Activated naive CD4-positive, alpha-beta T cell treated with Interleukin-2 at 50 U/mL for 16 hours (primary cell): ENCODE measurements at places on chromosomes 2 and 18.

DNA sequence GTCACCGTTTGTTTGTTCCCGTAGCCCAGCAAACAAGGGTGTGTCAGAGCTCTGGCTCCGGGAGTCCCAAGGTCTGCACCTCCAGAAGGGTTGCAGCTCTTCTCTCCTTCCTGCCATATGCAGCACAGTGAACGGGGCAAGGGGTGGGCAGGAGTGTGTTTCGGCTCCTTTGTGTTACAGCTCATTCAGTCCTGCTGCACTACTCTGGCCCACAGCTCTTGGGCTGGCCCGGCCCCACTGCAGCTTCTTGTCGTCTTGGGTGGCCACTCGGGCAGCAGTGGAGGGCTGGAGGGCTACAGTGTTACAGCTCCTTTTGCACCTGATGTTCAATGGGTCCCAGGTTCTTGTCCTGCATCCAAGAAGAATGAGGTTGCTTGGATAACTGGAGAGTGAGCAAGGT, 408.3 kb downstream of the DCC start:
- DNase-seq: no peak

GRCh38 chr2:195647302-195647701, 9.7 kb upstream of the SLC39A10 start:
- DNase-seq: no peak

DNA sequence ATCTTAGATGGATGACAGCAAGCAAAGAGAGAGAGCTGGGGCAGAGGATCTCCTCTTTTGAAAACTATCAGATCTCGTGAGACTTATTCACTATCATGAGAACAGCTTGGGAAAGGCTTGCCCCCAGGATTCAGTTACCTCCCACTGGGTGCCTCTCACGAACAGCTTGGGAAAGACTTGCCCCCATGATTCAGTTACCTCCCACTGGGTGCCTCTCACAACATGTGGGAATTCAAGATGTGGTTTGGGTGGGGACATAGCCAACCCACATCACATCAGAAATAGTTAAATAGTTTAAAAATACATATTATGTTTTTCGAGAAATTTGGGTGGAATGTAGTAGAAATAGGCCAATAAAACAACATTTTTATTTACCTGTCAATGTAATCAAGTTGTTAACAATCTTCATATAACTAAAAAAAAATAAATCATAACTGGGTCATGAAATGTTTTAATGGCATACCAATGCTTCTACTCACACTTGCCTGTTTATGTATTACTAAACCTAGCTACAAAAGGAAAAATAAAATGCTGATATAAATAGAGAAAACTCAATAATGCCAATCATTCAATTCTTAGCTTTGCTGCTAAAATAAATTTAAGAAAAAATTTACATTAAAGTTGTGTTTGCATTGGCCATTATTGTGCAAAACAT, 608.9 kb downstream of the SUCLG1 start:
- DNase-seq: no peak

GRCh38 chr2:141411419-141411818, 719.4 kb downstream of the LRP1B start:
- no peak for DNase-seq

GRCh38 chr2:84924173-84925106, 19.0 kb downstream of the TMSB10 start:
- peak; percentile 46 for DNase-seq

DNA sequence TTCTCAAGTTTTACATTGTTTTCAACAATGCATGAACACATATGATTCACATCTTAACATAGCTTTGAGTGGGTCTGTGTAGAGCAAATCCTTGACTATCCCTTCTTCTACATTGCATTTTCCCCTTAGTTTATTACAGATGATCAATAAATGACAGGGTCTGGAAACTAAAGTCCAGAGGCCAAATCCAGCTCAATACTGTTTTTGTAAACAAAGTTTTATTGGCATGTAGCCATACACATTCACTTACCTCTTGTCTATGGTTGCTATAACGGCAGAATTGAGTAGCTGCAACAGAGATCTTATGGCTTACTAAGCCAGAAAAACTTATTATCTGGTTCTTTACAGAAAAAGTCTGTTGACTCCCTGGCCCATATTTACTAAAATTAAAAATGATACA, 12.8 kb downstream of the FANCL start:
- DNase-seq: no peak

GRCh38 chr18:8359076-8359475, 250.2 kb upstream of the RAB12 start:
- no peak for DNase-seq

- DNase-seq: no peak
Observed at GRCh38 chr18:67742954-67743353, 226.4 kb upstream of the DSEL start.

GRCh38 chr2:92074549-92074898, 2796.7 kb upstream of the TEKT4 start:
- DNase-seq: no peak

DNA sequence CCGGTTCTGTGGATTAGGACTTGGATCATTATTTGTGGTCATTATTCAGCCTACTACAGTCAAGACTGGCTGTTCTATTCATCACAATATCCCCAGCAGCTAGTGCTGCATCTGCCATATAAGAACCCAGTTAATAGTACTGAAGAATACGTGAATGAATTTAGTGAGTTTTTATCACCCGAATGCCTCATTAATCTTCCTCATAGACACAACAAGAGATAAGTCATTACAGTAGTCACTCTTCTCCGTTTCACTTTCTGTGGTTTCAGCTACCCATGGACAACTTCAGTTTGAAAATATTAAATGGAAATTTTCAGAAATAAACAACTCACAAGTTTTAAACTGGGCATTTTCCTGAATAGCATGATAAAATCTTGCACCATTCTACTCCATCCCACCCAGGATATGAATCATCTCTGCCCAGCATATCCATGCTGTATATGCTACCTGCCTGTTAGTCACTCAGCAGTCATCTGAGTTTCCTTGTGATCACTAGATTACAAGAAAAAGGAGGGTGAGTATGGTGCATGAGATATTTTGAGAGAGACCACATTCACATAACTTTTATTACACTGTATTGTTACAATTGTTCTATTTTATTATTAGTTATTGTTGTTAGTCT, 363.7 kb upstream of the CHAC2 start:
- DNase-seq: no peak

DNA sequence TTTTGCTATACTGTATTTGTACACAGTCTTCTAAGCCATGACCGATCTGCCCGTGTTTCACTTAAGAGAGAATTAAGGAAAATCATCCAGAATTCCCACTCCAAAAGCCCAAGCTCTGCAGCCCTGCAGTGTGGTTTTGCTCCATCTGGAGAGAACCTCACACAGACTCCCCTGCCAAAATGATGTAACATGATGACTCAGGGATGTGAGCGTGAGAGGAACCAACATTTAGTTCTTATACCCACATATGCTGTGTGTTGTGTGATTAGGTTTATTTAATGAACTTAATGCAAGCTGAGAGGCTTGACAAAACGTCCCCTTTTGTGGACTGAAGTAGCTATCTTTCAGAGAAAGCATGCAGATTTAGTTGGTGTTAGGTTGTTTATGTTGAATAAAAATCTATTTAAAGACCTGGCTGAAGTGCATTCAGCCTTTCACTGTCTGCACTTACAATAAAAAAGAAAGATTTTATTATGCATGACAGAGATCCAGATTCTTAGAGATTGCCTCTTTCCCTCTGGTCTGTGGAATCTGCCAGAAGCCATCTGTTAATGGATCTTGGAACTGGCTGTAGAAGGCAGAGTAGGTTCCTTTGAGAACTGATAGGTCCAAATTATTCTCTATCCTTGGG, 6.3 kb downstream of the RAB12 start:
- no peak for DNase-seq

DNA sequence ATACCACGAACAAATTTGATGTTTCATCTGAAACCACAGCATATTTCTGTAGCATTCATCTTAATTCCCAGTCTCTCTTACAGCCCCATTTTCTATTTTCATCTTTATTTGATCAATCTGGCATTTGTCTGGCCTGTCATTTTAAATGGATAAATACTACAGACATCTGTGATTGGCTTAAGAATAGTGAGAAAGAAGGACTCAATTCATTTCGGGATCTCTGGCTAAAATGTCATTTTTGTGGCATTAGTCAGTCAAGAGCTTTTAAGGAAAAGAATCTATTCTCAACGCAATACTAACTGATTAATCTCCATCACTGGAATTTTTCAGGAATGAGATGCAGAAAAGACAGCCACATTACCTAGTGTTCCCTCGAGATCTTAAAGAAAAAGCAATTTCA, 585.9 kb downstream of the IRS1 start:
- no peak for DNase-seq

DNA sequence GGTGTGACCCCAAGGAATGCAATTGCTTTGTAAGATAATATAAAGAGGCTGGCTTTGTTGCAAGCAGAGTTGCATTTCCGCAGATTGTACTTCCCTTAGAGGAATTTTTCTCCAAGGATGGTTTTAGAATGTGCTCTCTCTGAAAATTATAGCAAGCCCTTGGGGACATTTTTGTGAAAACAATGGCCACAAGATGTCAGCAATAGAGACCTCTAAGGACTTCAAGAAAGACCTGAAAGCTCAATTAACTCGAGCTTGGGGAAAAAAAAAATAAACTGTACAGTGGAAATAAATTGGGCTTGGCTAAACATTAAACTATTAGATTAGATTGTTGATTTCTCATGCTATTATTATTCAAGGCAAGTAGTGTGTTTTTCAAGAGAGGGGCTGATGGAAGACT, 81.3 kb upstream of the KYNU start:
- DNase-seq: no peak

- no peak for DNase-seq
Observed at GRCh38 chr2:29532436-29532835, 388.9 kb downstream of the ALK start.

- DNase-seq: no peak
Observed at GRCh38 chr18:75221897-75222296, 11.3 kb downstream of the TSHZ1 start.

- DNase-seq: no peak
Observed at GRCh38 chr2:30990671-30991070, 147.6 kb downstream of the GALNT14 start.

- peak; percentile 91 for DNase-seq
Observed at GRCh38 chr2:218896501-218897393, 16.1 kb downstream of the WNT10A start.

- DNase-seq: no peak
Observed at GRCh38 chr2:101732773-101733256, 35.3 kb downstream of the MAP4K4 start.

GRCh38 chr2:161766334-161766733, 142.1 kb downstream of the SLC4A10 start:
- DNase-seq: no peak

DNA sequence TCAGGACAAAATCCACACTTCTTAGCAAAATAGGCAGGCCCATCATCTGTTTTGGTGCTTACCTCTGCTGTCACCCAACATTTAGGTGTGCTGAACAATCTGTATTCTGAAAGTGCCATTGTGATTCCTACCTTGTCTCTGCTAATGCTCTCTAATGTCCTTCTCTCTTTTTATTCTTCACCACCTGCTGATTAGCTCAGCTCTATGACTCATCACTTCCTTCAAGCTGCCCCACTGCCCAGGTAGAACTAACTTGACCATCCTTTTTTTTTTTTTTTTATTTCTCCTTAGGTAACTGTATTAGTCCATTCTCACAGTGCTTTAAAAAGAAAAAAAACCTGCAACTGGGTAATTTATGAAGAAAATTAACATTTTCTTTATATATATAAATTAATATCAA, 478.7 kb upstream of the POU3F3 start:
- DNase-seq: no peak

DNA sequence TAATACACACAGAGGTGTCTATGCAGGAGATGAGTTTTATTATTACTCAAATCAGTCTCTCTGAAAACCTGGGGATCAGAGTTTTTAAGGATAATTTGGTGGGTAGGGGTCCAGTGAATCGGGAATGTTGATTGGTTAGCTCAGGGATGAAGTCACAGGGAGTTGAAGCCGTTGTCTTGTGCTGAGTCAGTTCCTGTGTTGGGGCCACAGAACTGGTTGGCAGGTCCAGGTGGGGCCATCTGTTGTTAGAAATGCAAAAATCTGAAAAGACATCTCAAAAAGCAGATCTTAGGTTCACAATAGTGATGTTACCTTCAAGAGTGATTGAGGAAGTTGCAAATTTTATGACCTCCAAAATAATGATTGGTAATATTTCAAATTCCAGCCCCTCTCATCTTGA, 86.9 kb downstream of the VSNL1 start:
- no peak for DNase-seq

DNA sequence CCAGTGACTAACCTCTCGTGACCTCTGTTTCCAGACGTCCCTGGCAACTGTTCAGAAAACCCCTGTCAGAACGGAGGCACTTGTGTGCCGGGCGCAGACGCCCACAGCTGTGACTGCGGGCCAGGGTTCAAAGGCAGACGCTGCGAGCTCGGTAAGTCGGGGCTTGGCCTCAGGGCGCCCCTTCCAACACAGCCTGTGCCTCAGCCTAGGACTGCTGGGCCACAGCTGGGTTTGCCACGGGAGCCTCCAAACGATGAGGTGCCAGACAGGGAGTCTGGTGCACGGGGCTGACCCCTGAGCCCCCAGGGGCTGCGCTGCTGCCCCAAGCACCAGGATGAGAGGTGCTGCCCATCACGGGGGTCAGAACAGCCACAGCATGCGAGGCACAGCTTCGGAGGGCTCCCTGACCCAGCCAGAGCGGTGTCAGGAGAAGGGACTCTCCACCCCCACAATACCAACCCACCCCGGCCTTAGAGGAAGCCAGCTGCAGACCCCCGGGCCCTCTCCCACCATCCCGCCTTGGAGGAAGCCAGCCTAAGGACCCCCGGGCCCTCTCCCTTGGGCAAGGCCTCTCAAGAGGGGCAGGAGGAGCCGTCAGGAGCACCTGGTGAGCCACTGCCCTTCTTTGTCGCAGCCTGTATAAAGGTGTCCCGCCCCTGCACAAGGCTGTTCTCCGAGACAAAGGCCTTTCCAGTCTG, 20.3 kb downstream of the MTERF4 start:
- no peak for DNase-seq

- no peak for DNase-seq
Observed at GRCh38 chr2:20925265-20925889, 102.5 kb upstream of the LDAH start.
